ENCODE measurements at places on chromosomes 1 and 21.

GRCh38 chr1:169809370-169810095, 14.8 kb upstream of the METTL18 start:
- peak; percentile 44 for DNase-seq

DNA sequence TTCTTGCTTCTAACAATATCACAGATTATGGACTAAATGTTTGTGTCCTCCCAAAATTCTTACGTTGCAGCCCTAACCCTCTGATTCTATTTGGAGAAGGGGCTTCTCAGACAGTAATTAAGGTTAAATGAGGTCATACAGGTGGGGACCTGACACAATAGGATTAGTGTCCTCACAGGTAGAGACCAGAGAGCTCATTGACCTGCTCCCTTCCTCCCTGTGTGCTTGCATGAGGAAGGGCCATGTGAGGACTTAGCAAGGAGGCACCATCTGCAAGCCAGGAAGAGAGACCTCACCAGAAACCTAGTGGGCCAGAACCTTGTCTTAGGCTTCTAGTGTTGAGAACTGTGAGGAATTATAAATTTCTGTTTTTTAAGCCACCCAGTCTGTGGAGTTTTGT, 322.6 kb downstream of the SMYD3 start:
- DNase-seq, result no peak

DNA sequence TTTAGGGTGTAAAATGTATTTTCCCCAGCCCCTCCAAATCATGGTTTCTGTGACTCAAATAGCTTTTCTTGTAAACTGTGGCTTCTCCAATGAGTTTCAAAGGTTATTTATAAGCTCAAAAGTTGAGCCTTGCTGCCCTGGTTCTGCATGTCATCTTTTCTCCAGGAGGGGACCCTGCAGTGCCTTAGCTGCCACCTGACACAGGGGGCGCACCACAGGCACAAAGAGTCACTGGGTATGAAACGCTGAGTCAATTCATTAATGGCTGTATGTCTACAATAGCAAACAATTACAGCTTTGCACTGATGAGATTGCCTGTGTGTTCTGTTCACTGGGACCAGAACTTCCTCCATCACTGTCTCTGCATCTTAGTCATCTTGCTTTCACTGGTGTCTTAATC, 100.8 kb downstream of the PCP4 start:
- DNase-seq, result no peak

- no peak for DNase-seq
Measured at GRCh38 chr1:205660361-205660760, 19.9 kb downstream of the SLC45A3 start.

GRCh38 chr21:45954261-45954660, 27.3 kb upstream of the COL6A1 start:
- no peak for DNase-seq

DNA sequence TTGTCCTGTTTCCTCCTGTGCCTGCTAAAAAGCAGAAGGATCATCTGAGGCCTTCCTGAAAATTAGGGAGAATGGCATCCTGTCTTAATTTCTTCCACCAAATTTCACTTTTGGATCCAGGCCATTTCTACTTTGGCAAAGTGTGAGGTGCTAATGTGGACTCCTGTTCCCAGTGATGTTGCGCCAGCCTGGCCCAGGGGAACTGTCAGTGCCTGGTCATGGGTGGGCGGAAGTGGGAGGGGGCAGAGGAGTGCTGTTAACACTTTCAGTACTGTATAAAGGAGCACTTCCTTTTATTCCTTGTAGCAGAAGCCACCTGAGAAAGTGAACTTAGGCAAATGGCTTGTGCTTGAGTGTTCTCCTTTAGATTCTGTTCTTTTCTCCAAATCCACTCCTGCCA, 19.9 kb downstream of the ELAPOR1 start:
- DNase-seq, result peak; percentile 79

DNA sequence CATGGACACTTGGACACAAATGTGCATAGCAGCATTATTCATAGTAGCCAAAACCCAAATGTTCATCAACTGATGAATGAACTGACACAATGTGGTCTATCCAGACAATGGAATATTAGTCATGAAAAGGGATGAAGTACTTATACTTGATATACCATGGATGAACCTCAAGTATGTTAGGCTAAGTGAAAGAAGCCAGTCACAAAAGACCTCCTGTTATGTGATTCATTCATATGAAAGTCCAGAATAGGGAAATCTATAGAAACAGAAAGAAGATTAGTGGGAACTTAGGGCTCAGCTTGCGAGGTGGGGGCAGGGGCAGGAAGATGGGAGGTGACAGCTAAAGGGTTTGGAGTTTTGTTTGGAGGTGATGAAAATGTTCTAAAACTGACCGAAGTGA, 7.4 kb downstream of the KCNE1 start:
- no peak for DNase-seq

- DNase-seq, result peak; percentile 66
Measured at GRCh38 chr1:27144920-27145661, 9.8 kb downstream of the SLC9A1 start.

DNA sequence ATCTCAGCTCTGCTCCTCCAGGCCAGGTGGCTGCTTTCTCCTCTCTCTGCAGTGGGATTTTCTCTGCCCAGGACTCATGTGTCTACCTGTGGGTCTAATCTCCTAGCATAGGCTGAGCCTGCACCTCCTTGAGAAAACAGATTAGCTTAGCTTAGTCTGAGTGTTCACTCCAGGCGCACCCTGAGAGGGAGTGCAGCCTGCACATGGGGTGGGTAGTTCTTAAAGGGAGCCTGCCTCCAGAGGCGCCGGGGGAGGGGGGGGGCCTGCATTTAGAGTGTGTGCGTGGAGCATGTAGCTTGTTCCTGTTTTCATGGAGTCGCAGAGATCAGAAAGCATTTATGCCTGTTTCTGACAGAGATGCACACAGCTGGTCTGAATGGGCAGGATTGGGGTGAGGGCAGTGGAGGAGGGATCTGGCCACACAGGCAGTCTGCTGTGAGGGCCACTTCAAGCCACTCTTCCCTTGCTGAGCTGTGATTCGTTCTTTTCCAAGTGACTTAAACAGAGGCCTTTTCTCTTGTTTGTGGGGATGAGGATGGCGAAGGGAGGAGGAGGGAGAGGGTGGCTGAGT, 45.2 kb downstream of the GALNT2 start:
- peak; percentile 40 for DNase-seq

GRCh38 chr1:175574566-175574965, 168.8 kb downstream of the TNR start:
- DNase-seq, result no peak

GRCh38 chr1:26474818-26475217, 2.6 kb downstream of the HMGN2 start:
- DNase-seq, result no peak

GRCh38 chr1:50438945-50439344, 15.7 kb upstream of the DMRTA2 start:
- DNase-seq, result no peak

- DNase-seq, result peak; percentile 56
Measured at GRCh38 chr1:154493276-154493675, 8.7 kb upstream of the TDRD10 start.

DNA sequence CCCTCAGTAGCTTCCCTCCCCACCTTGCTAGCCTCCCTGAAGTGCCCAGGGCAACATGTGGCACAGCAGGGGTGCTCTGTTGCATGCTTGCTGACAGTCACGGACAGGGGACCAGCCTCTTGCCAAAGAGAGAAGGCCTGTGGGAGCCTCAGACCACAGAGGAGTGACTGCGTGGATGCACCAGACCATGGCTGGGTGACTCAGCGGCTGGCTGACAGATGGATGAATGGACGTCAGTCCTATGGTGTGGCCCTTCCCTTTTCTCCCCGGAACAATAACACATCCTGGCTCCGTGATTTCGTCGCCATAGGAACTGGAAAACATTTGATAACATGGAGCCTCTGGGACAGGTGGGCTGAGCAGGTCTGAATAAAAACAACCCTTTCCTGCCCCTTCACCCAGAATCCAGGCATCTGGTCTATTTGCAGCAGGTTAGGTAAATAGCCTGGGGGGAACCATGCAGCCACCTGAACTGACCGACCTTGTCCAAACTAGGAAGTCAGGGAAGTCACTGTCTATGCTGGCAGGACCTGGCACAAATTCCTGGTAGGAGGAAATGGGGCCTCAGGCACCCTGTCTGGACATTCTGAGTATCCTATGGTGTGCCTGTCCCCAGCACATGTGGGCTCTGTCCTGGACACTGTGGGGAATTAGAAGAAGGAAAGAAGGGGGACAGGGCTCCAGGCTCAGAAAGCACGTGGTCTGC, 53.3 kb downstream of the NENF start:
- DNase-seq, result peak; percentile 88

DNA sequence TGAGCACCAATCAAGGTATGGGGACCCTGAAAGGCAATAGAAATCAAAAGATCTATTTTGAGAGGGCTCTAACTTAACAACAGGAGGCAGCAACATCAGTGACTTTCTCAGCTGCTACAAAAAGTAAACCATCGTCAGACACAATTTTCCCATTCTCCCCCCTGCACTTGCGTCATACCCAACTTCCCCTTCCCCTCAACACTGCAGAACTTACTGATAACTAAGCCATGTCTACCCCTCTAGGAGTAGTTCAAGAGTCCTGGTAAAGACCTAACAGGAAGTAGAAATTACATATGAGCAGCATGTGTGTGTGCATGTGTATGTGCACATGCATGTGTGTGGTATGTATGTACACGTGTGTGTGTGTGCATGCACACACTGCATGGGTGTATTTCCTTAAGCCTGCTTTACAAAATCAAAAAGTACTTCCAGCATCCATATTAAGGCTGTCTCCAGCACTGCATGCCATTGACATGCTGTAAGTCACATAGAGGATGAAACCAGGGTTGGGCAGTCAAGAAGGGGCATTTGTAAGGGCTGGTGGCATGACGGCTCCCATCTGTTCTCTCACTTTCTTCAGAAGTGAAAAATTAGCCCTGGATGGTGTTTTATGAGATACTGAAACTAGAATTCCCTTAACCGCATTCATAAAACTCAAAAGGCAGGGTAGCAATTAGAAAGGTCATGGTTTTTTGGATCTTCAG, 460.1 kb upstream of the RUNX1 start:
- DNase-seq, result peak; percentile 89

GRCh38 chr1:45802343-45803298, 791 bp upstream of the MAST2 start:
- peak; percentile 90 for DNase-seq

DNA sequence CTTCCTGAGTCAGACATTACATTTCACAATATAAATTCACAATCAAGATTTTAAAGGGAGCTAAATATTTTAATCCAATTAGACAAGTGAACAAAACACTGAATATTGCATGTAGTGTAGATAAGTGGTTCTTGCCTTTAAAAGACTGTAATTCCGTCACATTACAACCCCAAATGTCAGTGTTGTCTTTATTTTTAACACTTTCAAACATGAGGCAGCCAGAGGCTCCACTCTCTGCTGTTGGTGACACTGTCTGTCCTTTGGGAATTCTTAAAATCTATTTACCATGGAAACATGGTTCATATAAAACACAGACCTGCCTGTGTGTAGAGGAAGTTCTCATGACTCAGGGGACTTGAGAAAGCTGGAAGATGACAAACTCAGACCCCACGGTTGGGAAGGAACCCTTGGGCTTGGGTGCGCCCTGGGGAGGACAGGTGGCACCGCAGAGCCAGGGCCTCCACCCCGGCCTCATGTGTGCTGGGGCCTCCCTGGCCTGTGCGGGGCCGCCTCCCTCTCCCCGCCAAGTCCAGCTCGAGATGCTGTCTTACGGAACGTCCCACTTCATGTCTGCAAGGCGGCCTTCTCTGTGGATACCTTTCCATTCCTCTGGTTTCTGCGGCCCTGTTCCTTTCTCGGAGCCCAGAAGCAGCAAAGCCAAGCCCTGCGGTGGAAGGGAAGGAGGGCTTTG, 239.0 kb downstream of the SDCCAG8 start:
- peak; percentile 67 for DNase-seq

DNA sequence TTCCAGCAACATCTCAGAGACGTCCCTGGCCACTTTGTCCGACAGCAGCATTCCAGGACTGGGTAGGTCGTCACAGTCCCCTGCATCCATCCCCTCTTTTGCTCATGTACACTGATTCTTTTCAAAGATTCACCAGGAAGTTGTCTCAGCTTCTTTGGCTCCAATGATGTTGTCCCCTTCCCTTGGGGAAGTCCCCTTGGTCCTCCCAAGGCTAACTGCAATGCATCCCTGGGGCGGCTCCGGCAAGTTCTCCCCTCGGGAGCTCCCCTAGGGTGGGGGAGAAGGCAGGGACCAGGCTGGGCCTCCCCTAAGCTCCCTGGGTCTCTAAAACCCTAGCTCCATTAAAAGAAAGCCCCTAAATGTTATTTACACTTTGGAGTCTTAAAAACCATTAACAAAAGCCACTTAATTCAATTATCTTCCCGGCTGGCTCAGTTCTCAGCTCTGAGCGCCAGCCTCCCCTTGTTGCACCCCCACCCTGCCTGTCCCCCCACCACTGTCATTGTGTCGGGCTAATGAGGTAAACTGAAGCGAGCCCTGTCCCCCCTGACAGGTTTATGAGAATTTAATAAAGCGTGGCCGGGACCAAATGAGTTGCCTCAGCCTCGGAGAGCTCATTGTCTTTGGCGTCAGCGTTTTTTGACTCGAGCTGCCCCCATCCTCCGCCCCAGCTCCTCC, 25.3 kb downstream of the KNCN start:
- DNase-seq, result no peak

DNA sequence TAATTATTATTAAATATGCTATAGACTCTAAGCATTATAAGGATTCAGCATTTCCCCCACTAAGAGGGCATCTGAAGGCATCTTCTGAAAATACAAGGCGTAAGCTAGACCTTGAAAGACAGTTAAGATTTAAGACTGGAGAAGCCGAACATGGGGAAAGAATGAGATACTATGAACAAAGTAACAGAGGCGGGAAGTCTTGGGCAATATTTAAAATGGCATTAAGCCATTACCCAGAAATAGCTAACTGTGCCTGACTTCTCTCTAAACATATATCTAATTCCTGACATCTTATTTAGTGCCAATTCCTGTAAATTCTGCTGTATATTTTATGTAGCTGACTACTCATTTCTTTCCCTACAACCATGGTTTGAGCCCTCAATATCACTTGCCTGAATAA, 20.9 kb downstream of the DPH5 start:
- no peak for DNase-seq

GRCh38 chr1:21628798-21629393, 40.3 kb downstream of the RAP1GAP start:
- DNase-seq, result peak; percentile 39

- peak; percentile 26 for DNase-seq
Measured at GRCh38 chr1:193013005-193013404, 46.2 kb downstream of the UCHL5 start.

DNA sequence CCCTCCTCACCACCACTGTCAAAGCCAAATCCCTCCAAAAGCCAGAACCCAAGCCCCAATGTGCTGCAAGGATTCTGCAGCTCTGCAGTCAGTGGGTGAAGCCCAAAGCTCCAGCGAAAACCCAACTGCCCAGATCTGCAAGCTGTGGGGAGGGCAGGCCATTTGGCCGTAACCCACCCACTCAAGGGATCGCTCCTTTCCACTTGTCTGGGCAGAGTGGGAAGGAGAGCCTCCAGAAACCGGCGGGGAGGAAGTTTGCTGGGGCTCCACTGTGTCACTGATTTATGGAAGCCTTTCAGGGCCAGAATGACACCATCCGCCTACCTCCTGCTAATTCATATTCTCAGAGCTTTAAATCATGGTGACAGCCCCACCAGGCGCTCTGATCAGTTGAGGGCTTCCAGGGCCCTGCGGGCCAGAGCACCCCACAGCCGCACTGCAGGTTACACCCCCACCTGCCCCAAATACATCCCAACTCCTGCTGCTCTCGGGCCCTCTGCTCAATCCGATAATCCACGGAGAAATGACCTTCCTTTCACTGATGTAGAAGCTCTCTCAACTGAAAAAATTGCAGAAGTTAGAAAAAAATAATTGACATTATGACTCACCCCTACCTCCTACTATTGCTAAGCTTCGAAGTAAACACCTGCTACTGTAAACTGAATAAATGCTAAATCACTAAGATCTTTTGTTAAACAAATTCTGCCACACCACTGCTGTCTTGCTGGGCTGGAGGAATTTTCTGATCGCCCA, 40.6 kb upstream of the RAB4A start:
- DNase-seq, result peak; percentile 58
